Karpas-422 (cell line): ENCODE measurements at places on chromosomes 13 and 19.
A peak's percentile ranks its signal among the peaks of the same experiment; 100 is the strongest.

DNA sequence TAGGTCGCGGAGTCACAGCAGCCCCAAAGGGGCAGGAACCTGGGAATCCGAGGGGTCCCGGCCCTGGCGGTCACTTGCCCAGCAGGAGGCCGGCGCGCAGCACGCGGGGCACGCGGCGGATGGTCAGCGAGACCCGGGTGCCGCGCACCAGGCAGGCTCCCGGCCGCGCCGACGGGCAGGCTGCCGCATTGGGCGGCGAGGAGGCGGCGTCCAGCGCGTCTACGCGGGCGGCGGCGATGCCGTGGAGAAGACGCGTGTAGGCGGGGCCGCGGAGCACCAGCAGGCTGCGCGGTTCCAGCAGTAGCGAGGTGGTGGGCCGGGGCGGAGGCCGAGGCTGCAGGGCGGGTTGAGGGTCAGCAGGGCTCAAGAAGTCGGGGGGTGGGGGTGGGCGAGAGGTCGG, 607 bp upstream of the SYNE4 start:
- peak; percentile 85 for DNase-seq

DNA sequence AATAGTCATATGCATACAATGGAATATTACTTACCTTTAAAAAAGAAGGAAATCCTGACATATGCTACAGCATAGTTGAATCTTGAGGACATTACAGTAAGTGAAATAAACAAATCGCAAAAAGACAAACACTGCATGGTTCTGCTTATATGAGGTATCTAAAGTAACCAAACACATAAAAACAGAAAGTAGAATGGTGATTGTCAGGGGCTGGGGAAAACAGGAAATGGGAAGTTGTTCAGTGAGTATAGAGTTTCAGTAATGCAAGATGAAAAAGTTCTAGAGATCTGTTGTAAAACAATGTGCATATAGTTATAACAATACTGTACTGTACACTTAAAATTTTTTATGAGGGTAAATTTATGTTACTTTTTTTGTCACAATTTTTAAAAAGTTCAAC, 219.4 kb downstream of the KLF5 start:
- DNase-seq: no peak

- DNase-seq: no peak
Measured at GRCh38 chr13:111314852-111315251, 5.6 kb upstream of the TEX29 start.

DNA sequence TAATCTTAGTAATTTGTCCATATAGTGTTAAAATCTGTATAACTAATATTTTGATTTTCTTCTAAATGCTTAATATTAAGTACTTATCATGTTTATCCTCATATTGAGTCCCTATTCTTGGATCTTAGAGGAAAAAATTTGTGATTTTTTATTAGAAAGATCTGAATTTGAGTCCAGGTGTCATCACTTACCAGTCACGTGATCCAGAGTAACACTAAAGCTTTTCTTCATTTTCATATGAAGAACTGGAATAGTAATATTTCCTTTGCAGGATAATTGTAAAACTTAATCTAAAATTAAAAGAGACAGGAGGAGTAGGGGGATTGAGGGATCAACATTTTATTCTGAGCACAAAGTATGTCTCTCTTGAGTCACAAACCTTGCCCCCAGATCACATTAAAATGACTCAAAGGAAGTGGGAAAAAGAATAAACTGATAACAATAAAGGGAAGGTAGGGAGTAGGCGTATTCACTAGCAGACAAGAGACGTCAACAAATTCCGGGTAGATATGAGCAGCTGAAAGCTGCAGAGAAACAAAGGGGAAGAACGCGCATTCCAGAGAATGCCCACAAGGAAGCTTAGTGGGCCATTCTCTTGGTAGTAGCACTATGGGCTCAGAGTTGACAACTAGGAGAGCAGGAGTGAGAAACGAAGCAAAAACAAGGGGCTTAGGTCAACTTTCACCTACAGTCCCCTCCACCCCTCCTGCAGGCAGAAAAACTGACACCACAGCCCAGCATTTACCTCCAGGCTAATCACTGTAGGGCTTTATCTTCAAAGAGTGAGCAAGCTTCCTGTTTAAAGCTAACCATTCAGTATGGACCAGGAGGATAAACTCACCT, 123.1 kb downstream of the SPRY2 start:
- no peak for DNase-seq

GRCh38 chr13:25945596-25945995, 106.2 kb downstream of the SHISA2 start:
- DNase-seq: no peak

- no peak for DNase-seq
Measured at GRCh38 chr19:55703790-55704215, 28.8 kb downstream of the EPN1 start.

DNA sequence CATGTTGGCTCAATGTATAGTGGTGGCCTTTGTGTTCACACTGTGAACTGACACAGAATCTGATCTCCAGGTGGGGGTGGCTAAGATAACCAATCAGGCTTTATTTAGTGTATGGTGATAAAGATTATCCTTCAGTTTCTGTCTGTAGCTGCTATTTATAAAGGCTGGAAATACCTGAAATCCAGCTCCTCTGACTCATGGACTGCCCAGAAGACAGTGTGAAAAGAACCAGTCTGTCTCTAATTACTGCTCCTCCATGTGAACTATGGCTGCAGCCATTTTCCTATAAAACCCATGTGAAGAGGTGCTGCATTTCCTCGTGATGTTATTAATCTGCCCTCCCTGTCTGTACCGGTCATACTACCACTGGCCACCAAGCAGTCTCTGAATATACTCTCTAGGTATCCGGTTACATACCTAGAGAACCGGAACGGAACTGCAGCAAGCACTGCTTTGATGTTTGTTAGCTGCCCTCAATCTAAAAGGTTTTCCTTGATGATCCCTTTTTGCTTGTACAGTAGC, 238.0 kb downstream of the LHFPL6 start:
- no peak for DNase-seq

- DNase-seq: no peak
Measured at GRCh38 chr13:46345866-46346265, 41.2 kb downstream of the RUBCNL start.

GRCh38 chr19:42206871-42207755, 10.4 kb downstream of the DEDD2 start:
- no peak for DNase-seq

GRCh38 chr19:3149089-3149488, 13.3 kb downstream of the GNA15 start:
- DNase-seq: no peak

DNA sequence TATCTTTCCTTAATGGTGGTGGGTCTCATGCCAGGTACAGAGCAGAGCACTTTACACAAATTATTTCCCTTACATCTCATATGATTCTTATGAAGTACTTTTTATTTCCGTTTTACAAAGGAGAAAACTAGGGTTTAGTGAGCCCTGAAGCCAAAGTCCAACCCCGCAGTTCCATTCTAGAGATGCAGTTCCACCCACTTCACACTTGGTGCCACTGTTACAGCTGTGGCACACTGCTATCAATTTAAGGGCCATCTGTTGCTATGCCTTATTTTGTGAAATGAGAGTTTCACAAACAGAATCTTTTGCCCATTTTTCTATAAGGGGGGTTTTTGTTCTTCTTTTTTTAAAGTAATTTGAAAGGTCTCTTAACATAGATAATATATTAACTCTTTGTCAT, 12.9 kb downstream of the MIPEP start:
- DNase-seq: peak; percentile 59

DNA sequence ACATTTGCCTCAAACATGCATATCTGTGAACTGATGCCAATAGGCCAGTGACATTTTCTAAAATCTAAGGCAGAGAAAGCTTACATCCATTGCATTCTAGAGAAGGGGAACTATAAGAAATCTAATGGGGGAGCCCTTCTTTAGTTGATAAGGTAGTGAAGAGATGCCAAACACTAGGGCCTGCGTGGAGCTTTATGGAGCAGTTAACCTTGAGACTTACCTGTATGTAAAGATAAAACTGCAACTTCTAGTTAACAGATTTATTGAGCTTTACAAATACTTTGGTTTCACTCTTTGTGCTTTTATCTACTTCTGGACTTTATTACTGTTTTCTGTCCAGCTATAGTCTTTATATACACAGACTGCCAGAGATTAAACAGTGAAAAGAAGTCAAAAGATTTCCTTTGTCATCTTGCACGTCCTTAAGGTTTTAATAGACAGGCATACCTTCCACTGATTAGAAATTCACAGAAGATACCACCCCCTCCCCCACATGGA, 457.6 kb downstream of the KLF12 start:
- no peak for DNase-seq

DNA sequence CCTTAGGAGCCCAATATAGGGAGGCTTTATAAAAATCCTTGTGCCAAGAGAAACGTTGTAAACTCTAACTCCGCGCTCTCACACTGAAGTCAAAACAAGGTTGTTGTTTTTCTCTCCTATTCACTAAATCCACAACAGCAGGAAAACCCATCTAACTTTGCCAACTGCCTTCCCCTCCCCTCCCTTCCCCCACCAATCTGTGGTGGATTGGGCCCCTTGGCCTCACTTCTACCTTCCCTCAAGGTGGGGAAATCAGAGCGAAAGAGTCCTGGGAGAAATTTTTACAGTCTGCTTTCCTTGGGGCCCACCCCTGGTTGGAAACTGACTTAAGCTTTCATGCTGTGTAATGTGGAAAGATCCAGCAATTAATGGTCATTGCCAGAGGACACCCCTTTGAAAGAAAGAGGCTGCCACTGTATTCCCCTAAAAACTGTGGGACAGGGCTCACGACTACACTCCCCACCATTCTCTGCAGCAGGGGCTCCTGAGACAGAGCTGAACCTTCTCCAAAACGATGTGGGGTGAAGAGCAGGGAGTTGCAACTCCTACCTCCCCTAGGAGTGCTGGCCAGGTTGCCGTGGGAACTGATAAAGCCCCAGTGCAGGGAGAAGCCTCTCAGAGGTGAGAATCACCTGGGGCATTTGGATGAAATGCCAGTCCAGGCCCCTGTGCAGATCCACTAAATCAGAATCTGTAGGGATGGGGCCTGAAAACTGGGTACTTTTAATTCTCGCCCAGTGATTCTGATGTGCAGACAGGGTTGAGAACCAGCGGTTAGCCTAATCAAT, 1.1 kb downstream of the DHRS12 start:
- DNase-seq: no peak

DNA sequence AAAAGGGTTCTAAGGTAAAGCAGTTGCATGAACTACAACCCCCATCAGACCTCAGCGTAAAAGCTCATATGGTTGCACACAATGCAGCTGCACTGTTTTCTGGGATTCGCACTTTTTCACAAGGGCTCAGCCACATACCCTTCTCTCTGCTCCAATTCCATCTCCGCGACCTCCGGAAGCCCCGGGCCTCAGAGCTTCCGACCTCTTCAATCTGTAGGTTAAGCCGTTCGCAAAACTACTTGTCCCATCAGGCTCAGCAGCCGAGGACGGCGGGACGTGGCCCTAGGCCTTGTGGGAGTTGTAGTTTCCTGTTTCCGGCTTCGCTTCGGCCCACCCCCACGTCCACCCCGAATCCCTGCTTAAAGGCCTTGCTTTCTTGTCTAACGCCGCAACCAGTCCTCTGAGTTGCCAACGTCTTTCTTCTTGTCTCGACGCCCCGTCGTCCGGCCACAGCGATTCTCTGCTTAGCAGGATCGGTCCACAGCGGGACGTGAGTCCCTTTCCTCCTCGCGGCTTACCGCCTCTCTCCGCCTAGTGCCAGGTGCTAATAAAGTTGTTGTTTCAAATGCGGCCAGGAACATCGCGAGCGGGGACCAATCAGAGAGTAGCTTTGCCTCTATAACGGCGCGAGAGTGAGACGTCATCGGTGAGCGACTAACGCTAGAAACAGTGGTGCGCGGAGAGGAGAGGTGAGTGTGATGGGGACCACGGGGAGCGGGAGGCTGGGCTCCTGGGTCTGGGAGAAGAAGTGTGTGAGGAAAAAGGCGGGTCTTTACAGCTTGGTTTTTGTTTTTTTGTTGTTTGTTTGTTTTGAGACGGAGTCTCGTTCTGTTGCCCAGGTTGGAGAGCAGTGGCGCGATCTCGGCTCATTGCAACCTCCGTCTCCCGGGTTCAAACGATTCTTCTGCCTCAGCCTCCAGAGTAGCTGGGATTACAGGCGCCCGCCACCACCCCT, at the start of the genes PRPF31 and TFPT:
Gene PRPF31 (plus strand): TSS at position 646 of the 955 bp plus-strand sequence. CDS start 2,525 bp downstream, outside the sequence.
Gene TFPT (minus strand): TSS at position 549 of the 955 bp plus-strand sequence. CDS start 388 bp downstream, at position 161.
- peak; percentile 100 for DNase-seq

GRCh38 chr13:110574161-110574560, 12.6 kb upstream of the RAB20 start:
- DNase-seq: no peak

DNA sequence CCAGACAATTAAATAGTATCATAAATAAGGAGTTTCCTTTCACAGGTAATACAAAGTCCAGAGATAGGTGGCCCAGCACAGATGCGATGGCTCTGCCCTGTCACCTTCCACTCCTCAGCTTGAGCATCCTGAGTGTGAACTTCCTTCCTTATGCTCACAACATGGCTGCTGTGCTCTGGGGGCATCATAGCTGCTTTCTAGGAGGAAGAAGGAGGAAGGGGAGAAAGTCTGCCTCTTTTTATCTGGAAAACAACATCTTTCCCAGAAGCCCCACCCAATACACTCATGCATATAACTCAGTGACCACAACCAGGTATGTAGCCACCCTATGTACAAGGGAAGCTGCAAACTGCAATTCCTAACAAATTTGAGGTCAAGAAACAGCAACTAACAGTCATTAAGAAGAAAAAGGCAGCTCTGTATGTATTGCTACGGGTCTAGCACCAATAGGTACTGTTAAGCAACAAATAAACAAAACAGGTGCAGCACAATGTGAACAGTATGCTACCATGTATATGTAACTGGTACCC, 201.2 kb upstream of the UBL3 start:
- DNase-seq: no peak

GRCh38 chr19:14562660-14563589, 8.9 kb downstream of the NDUFB7 start:
- DNase-seq: no peak

DNA sequence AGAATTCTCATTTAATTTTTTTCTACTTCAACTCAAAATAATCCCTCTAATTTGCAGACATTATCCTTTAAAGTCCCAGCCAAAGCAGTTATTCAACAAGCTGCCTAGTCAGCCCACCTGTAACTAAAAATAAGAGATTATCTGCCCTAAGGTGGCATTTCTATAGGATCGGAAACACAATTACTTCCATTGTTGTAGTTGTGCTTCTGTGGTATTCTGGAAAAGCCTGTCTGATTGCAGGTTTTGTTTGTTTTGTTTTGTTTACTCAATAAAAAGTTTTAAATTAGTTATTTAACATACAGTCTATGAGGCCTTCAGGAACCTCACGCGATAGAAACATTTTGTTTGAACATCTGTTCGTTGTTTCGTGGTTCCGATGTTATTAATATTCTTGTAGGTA, 101.0 kb downstream of the ZIC5 start:
- no peak for DNase-seq

DNA sequence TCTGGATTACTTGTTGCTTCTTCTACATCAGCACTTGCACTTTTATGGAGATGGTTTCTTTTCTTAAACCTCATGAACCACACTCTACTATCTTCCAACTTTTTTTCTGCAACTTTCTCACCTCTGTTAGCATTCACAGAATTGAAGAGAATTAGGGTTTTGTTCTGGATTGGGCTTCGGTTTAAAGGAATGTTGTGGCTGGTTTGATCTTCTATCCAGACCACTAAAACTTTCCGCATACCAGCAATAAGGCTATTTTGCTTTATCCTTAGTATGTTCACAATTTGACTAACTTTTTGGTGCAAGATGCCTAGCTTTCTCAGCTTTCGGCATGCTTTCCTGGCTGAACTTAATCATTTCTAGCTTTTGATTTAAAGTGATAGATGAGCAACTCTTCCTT, 666.7 kb upstream of the MIR17HG start:
- DNase-seq: no peak

- DNase-seq: no peak
Measured at GRCh38 chr13:76038920-76039716, 403.0 kb downstream of the LMO7 start.

- no peak for DNase-seq
Measured at GRCh38 chr19:19410553-19411550, 5.4 kb downstream of the GATAD2A start.
